ENCODE measurements at places on chromosomes 7 and 10.

DNA sequence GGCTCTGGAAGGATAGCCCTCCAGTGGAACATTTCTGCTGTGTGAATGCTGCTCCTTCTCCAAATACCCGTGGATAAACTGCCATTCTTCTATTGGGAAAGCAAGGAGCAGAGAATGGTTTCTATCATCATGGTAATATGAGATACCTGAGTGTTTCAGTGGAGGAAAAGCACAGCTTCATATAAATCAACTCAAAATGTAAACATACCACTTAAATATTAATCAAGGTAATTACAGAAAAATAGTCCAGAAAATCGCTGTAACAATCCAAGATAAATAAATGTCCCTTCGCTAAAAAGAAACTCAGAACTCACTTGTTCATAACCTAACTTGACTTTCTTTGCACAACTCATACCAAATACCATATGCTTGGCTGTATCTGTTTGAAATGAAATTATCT is 635.8 kb downstream of the PARD3 start:
- no peak for DNase-seq

DNA sequence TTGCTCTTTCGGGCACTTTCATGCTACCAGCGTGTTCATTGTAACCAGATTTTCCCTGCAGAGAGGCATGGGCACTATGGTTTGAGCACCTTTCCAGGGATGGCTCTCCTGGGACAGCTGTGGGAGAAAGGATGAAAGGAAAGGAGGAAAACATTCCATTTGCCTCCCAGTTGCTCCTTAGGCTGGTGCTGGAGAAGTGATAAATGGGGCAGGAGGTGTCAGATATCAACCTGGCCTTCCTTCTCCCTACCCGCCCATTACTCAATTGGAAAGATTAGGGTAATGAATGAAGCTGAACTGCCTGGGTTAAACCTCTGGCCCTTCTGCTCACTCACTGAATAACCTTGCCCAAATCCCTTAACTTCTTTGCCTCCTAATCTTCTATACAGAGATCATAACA is 228.4 kb downstream of the PLXNA4 start:
- no peak for DNase-seq

- no peak for DNase-seq
These were observed 116.3 kb downstream of the MDFIC start for GRCh38 chr7:115038158-115038557.

DNA sequence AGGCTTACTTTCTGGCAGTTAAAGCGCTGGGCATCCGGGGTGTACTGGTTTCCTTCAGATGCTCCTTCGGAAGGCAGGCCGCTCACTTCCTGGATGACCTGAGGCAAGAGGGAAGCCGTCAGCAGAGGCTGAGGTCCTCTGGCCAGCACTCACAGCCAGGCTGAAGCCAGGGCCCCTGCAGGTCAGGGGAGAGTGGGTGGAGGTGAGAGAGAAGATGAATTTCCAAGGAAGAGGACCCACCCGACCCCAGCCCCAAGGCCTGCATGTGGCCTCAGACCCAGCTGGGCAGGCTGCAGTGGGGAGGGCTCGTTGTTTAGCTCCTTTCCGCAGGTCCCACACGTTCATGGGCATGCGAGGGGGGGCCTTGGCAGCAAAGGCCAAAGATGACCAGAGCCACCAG is 71.3 kb downstream of the VWA2 start:
- DNase-seq = no peak

DNA sequence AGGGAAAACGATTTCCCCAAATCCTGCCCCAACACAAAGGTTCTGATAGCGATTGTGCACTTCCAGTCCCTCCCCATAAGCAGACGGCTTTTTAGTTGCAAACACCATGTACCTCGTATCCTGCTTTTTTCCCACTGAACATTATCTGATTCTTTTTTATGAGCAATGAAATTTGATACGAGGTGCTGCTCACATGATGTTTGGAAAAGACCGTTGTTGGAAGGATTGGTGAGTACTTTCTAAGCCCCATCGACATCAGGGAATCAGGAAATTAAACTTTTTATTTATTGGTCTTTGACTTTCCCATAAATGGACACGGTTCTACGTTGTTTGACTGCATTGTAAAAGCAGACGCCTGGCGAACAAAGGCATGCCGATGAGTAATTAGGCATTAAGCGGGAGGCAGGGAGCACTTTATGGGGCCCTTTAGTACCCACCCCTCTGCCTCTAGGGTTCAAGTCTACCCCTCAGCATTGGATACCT is 49.4 kb downstream of the TEX36 start:
- DNase-seq = no peak

GRCh38 chr10:71779641-71780040 is 6.3 kb upstream of the VSIR start:
- no peak for DNase-seq

DNA sequence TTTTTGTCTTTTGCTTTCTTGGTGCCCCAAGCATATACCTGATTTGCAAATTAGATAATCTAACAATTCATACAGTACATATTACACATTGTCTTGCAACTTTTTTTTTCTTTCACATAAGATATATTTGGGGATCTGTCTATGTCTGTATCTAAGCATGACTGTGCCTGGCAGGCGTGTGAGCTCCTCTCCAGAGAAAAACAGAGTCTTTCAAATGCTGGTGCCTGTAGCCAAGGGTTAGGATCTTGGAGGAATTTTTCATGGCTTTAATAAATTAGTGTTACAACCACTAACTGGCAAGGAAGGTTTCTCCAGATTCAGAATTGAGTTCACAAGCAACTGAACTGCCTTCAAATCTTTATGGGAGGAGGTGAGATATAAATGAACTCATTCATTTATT is 14.8 kb upstream of the SLF2 start:
- no peak for DNase-seq

GRCh38 chr7:149830997-149831740 is 7.0 kb upstream of the ZNF862 start:
- DNase-seq = no peak

GRCh38 chr7:117972606-117973005 is 99.4 kb upstream of the CTTNBP2 start:
- DNase-seq = no peak

GRCh38 chr10:48194830-48195229 is 79.7 kb downstream of the FRMPD2 start:
- no peak for DNase-seq

DNA sequence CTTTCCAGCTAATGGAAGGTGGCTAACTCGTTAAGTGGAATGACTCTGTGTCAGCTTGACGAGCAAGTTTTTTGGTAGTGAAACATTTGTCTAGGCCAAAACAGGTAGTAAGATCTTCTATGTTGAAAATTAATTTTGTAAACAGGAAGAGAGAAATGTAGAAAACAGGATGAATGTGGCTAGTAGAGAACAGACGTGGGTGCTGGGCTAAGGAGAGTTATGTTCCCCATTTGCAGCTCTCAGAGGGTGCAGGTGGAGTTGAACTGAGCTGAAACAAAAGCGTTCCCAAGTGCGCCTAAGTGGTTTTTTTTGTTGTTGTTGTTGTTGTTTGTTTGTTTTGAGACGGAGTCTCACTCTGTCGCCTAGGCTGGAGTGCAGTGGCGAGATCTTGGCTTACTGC is 59.5 kb upstream of the SRPK2 start:
- DNase-seq = no peak

DNA sequence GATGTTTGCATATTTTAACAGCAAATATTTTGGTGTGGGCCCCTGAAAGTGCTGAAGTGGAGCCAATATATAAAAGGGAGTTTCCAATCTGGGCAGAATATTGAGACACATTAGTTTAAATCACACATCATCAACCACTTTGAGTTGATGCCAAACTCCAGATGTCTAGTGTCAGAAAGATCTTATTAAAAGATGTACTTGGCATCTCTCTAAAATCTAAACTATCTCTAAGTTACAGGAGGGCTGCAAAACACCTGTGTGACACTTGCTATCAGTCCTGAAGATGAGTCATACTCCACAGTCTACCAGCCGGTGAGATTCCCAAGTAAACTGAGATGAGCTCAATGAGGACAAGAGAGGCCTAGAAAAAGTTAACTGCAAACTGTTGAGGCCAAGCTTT is 11.4 kb downstream of the JAZF1 start:
- no peak for DNase-seq

- DNase-seq = no peak
These were observed 95.7 kb upstream of the ARMC3 start for GRCh38 chr10:22832066-22832602.

GRCh38 chr10:69684020-69684980 is 54.3 kb downstream of the FAM241B start:
- DNase-seq = no peak

- no peak for DNase-seq
These were observed 60.5 kb downstream of the POM121L12 start for GRCh38 chr7:53095731-53096501.

GRCh38 chr7:31029251-31030042 is 22.7 kb upstream of the ADCYAP1R1 start:
- DNase-seq = no peak

DNA sequence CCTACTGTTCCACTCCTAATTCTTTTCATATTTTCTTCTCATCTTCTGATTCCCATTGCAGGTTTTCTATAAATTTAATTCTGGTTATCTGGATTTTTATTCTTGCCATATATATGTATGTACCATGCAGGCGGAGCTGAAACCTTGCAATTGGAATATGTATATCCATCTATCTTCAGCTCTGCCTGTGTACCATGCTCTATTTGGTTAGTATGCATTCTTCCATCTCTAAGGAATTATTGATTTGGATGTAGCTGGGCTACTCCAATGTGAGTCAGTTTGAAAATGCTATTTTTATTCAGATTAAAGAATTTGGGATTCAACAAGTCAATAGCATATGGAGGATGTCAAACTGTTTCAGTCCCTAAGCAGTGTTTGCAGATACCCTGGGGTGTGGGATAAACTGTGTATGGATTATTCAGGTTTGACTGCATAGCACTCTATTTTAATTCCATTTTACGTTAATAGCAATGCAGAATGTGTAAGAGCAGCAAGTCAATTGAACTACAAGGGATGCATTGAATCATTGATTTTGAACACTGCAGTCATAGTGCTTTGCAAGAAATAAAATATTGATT is 528.1 kb upstream of the FZD8 start:
- no peak for DNase-seq

- DNase-seq = no peak
These were observed 516.0 kb downstream of the REEP3 start for GRCh38 chr10:64037071-64037661.

GRCh38 chr7:103843689-103844480 is 145.6 kb downstream of the RELN start:
- no peak for DNase-seq

- DNase-seq = no peak
These were observed 927 bp upstream of the ALOX5 start for GRCh38 chr10:45373003-45373575.

DNA sequence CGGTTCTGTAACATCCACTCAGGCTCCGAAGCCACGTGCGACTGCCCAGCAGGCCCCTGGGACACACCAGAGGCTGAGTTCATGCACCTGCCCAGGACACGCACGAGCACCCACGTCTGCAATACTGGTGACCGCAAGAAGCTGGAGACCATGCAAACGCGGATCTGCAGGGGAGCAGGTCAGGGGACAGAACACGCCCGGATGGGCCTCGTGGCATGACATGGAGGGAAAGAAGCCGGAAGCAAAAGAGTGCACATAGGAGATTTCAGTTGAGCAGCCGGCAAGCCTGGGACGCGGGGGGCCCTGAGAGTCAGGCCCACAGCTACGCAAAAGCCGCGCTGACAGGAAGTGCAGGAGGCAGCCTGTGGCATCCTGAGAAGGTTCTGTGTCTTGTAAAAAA is 73.7 kb downstream of the FOXL3 start:
- no peak for DNase-seq

GRCh38 chr7:22896917-22897316 is 74.3 kb upstream of the TOMM7 start:
- DNase-seq = no peak

- no peak for DNase-seq
These were observed 13.4 kb upstream of the PRF1 start for GRCh38 chr10:70615784-70616522.

DNA sequence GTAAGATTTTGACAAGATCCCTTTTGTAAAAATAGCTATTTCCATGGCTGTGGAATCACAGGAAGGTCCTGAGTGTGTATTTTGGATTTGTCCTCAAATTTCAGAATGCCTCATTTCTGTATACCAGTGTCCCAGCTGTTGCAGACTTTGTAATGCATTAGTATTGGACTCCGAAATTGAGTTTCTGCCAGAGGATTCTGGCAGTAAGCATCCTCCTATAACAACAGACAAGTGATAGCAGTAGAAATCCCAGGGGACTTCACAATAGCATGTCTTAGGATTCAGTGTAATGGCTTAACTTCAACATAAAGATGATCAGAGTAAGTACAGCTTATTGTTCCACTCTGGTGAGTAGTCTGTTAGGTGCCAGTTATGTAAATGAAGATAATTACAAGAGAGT is 104.6 kb downstream of the FOXP2 start:
- DNase-seq = no peak

DNA sequence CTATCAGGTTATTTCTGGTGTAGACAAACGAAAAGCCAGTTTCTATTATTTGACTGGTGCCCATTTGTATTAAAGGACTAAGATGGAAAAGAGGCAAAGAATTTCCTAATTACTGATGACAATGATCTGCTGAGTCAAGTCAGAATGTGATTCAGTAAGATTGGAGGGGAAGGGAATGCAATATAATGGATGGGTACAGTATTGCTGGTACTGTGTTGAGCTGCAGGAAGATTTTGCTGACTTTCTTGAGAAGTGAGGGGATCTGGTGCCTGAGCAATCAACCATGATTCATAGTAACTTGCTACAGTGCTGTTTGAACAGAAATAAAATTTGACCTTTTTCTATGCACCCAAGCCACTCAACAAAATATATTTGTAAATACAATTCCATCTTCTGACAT is 139.1 kb upstream of the RHEB start:
- DNase-seq = no peak

- no peak for DNase-seq
These were observed 15.1 kb upstream of the SLC16A12 start for GRCh38 chr10:89550509-89550908.

DNA sequence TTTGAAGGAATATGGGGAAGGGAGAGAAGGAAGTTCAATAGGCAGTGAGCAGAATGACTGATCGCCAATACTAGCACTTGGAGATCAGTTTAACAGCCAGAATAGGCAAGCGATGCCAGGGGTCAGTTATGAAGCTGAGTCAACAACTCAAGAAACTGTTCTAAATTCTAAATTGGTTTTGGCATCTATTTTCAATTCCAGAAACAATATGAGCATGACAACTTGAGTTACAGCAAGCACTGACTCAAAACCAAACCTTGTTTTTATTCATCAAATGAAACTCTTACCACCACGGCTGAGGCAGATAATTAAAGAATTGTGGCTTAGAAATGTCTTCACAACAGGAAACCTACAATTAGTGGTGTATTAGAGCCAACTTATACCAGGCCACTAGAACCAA is 180.5 kb upstream of the ASAH2 start:
- no peak for DNase-seq

- no peak for DNase-seq
These were observed 76.8 kb downstream of the TPST1 start for GRCh38 chr7:66281678-66282590.

DNA sequence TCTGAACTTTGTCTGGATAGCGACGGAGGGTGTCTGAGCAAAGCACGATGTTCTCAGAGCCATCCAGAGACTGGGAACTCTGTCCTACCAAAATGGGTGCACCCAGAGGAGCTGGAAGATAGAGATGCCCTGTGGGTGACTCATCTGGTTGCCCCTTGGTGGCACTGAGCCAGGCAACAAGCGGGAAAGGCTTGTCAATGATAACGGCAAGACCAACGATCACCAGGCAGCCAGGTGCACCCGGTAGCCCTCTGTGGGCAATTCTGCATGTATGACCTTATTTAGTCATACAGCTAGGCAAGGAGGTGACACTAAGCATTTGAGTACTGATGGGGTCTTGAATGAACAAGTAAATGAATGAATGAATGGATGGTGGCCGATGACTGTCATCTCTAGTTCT is 2.8 kb upstream of the ELN start:
- DNase-seq = no peak

All from activated T-helper 1 cell treated with anti-CD3 and anti-CD28 coated beads, Interleukin-2, amount 50 U/mL, for 16 hours (primary cell).